ENCODE measurements at places on chromosomes 3 and 15.
A peak's percentile ranks its signal among the peaks of the same experiment; 100 is the strongest.

GRCh38 chr15:58760385-58761009 is 10.6 kb upstream of the MINDY2 start:
- no peak for DNase-seq

DNA sequence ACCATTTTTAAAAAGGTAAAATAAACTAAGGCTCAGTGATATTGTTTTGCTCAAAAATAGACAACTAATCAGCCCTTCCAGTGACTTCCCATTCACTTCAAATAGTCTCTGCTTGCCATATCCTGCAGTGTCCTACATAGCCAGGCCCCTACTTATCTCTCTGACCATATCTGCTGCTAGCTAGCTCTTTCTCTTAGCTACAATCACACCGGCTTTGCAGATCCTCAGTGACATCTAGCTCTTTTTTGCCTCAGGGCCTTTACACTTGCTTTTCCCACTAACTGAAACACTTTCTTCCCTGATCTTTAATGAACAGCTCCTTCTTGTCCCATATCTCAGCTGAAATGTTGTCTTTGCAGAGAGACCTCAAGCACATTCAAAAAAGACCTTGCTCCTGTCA is 161.3 kb downstream of the IL5RA start:
- DNase-seq: no peak

- no peak for DNase-seq
Measured at GRCh38 chr3:46905661-46906451, 28.3 kb downstream of the PTH1R start.

GRCh38 chr3:137013951-137014688 is 56.3 kb downstream of the IL20RB start:
- peak; percentile 69 for DNase-seq

DNA sequence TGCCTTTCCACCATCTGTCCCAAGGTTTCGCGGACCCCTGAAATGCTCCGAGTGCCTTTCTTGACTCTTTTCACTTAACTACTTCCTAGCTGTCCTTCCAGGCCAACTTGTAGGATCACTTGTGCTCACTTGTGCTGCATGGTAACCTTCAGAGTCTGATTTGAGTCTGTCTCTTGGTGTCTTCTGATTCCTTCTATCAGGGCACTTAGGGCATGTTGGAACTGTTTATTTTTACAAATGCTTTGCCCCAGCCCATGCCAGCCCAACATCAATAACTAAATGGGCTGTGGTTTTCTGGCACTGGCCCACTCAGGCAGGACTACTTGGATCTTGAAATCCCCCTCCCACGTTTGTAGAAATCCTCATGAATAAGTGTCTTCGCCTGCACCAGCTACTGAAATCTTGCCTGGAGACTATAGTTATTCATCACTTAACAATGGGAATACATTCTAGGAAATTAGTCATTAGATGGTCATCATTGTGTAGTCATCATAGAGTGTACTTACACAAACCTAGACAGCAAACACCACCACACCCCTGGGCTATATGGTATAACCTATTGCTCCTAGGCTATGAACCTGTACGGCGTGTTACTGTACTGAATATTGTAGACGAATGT is 123.1 kb upstream of the STRIT1 start:
- DNase-seq: no peak

- no peak for DNase-seq
Measured at GRCh38 chr15:77028451-77029165, 33.7 kb downstream of the PSTPIP1 start.
